ENCODE measurements at places on chromosomes 16 and 17. TPM values are rescaled to one million over a fixed set of nuclear protein-coding genes. Genes with fewer than 3 reads are reported as not detected.

The RPH3AL gene
- 5.4 TPM for total RNA-seq

The XYLT2 gene
- total RNA-seq: 41.8 TPM

The CCL16 gene
- total RNA-seq: 0.85 TPM

The SLC6A2 gene
- total RNA-seq: not detected

The SLC43A2 gene
- 29.5 TPM for total RNA-seq

The ZNF263 gene
- 52.1 TPM for total RNA-seq

The DHX38 gene
- 125 TPM for total RNA-seq

The PRDM7 gene
- not detected for total RNA-seq
